NCI-H1417 (cell line): ENCODE measurements at places on chromosomes 3 and 15.

- DNase-seq: no peak
These were observed 24.9 kb downstream of the ZXDC start for GRCh38 chr3:126450744-126451143.

DNA sequence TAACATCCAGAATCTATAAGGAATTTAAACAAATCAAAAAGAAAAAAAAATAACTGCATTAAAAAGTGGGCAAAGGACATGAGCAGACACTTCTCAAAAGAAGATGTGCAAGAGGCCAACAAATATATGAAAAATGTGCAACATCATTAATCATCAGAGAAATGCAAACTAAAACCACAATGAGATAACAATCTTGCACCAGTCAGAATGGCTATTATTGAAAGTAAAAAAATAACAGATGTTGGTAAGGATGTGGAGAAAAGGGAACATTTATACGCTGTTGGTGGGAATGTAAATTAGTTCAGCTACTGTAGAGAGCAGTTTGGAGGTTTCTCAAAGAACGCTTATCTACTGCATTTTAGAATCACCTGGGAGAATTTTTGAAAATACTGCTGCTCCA lies 186.1 kb downstream of the OTOL1 start:
- no peak for DNase-seq

DNA sequence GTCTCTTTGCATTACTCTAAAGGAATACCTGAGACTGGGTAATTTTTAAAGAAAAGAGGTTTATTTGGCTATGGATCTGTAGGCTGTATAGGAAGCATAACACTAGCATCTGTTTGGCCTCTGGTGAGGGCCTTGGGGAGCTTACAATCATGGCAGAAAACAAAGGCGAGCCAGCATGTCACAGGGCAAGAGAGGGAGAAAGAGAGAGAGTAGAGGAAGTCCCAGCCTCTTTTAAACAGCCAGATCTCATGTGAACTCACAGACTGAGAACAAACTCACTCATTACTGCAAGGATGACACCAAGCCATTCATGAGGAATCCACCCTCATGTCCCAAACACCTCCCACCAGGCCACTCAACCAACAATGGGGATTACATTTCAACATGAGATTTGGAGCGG lies 974.6 kb downstream of the FHIT start:
- DNase-seq: no peak

DNA sequence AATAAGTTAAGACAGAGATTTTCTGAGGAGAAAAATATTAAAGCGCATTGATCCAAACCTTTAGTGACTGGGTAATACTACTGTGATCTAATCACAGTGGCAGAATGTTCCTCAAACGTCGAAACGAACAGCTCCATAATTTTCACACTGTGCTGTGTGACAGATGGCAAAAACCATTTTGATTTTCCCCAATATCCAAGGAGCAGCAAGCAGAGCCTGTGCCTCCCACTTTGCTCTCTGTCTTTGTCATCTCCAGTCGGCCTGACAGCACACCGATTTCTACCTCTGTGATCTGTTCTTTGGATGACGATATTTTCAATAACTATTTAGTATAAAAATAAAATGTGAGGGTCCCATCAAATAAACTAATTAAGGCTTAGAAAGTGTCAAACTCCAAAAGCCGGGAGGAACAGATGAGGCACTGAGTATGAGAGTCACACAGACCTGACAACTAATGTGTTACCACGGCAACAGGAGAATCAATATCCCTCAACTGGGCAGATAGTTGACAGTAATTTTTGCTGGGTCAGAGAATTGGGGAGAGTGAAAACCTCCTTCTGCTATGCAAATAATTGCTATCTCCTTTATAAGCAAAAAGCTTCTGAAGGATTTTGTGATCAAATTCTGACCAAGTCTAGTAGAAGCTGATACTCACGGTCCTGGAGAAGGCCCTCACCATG lies 489.1 kb upstream of the CFAP20DC start:
- no peak for DNase-seq

DNA sequence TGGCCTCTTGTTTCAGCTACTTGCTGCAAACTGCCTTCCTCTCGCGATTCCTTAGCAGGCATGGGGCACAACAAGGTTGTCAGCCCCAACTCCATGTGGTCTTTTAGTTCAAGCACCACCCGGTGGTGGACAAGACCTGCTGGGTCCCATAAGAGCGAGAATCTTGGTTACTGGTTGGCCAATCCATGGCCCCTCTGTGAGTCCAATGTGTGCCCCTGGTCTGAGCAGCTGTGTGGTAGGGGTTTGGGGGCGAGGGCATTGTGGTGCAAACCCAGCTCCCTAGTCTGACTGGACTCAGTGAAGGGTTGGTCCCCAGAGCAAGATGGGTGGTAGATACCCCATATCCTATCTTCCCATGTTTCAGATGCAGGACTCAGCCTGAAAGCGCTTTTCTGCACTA lies 48.8 kb downstream of the MESD start:
- DNase-seq: no peak

GRCh38 chr3:50278123-50278879 lies 586 bp upstream of the LSMEM2 start:
- no peak for DNase-seq

- DNase-seq: no peak
These were observed 31.0 kb downstream of the ESYT3 start for GRCh38 chr3:138465451-138465850.

DNA sequence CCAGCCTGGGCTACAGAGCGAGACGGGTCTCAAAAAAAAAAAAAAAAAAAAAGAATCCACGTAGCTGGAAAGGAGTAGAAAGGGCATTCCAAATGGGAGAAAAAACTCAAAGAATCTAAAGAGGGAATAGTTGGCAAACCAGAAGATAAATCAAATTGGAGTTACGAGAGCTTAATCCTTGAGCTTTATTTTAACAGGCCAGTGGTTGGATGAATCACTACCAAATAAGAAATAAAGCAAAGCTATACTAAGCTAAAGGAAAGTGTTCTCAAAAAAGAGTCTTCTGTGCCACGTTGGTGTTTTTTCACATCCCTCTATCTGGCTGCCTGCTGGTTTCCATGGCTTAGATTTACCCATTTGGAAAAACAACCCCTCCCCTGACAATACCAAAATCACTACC lies 14.0 kb downstream of the VGLL4 start:
- DNase-seq: no peak

DNA sequence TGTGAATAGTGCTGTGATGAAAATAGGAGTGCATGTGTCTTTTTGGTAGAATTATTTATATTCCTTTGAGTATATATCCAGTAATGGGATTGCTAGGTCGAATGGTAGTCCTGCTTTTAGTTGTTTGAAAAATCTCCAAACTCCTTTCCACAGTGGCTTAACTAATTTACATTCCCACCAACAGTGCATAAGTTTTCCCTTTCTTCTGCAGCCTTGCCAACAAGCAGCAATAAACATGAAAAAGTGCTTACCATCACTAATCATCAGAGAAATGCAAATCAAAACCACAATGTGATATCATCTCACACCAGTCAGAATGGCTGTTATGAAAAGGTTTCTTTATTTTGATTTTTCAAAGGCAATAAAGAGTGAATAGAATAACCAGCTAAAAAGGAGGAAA lies 1105.9 kb downstream of the NAALADL2 start:
- no peak for DNase-seq

DNA sequence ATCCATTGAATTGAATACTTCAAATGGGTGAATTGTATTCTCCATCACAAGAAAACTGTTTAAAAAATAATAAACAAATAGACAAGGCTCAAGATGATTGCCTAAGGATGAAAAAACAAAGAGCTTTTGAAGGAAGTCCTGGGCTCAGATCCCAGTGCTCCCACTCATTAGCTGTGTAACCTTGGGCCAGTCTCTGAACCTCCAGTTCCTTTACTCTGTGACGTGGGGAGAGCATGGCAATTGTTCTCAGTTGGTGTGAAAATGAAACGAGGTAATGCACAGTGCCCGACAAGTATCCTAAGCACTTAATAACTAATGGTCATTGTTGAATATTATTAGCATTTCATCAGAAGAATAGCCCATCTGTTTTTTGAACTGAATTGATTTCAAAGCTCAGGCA lies 40.7 kb downstream of the TNIK start:
- no peak for DNase-seq

DNA sequence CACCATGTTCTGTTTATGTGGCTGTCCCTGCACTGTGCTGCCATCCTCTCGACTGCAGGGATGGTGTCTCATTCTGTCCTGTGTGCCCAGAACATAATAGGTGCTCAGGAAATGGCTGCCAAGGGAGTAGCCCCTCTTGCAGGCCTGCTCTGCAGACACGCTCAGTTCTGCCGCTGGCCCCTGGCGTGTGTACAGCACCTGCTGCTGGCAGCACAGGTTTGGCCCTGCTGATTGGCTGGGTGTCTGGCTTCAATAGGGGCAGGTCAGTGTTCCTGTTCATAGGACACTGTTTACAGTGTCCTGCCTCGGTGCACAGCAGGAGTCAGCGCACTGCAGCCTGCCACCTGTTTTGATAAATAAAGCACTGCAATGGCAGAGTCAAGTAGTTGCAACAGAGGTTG lies 146.9 kb downstream of the DNAJB8 start:
- DNase-seq: no peak

DNA sequence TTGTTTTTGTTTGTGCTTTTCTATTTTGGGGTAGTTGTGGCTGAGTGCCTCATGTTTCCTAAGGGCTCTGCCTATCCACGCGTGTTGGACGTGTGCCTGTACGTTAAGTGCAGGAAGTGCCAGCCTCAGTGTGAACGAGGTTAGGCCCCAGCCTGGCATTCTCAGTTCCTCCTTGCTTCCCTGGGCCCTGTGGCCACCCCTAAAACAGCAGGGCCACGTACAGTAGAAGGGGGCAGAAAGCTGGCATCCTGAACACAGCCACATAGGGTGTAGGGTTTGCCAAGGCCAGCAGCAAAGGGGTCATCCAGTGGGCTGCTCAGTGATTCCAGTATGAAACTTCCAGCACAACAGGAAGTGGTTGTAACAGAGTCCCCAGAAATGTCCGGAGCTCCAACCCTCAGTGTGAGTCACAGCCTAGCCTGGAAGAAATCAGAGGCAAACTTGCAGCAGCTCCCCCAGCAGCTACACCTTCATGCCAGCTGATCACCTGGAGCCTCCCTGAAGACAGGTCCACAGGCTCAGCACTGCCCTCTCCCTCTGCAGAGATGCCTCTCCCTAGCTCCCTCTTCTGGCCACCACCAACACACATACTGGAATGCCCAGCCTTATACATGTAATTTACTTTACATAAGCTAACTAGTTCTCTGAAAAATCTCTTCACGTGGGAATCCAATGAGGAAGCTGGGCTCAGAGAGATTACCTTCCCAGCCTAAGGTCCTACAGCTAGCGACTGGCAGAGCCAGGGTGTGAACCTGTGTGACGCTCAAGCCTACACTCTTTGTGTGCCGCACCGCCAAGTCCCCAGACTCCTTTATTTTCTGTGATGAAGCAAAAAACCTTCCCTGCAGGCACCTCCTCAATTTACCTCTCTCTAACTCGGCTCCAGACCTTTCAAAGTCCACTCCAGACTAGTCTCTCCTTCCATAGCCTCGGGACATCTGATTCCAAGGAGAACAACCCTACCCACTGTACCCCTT lies 26.6 kb downstream of the ILDR1 start:
- DNase-seq: peak; percentile 14

DNA sequence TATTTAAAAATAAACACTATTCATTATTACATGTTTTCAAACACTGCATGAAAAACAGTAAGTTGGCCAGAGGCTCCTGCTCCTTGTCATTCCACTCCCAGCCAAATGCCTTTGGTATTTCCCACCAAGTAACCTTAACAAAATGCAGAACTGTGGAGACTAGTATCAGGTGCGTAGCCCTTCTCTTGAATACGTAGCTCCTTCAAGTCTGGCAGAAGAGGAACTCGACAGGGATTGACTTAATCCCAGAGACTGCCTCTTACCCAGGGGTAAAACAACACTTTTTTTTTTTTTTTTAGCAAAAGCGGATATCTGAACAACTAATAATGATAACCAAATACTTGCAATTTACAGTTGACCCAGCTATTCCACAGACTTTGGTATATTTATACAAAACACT lies 738 bp downstream of the COMMD2 start:
- no peak for DNase-seq

DNA sequence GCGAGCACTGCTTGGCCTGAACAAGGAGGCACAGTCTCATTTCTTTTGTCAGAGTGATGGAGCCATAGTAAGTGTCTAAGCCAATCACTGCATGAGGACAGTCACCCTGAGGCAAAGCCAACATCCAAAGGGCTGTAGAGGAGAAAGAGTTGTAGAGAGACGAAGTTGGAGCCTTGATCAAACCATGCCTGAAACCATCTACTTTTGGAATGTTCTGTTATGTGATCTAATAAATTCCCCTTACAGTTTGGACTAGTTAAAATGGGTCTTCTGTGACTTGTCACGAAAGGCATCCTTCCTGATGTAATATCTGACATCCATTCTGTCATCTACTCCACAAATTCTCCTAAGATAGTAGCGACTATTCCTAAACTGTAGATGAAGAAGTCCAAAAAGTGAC lies 128.3 kb downstream of the FBLN2 start:
- DNase-seq: no peak

- no peak for DNase-seq
These were observed 56.0 kb upstream of the FLNB start for GRCh38 chr3:57952208-57952631.

- DNase-seq: no peak
These were observed 122.9 kb downstream of the RFTN1 start for GRCh38 chr3:16390581-16390980.

GRCh38 chr15:62766599-62766998 lies 275.9 kb upstream of the TPM1 start:
- DNase-seq: no peak

DNA sequence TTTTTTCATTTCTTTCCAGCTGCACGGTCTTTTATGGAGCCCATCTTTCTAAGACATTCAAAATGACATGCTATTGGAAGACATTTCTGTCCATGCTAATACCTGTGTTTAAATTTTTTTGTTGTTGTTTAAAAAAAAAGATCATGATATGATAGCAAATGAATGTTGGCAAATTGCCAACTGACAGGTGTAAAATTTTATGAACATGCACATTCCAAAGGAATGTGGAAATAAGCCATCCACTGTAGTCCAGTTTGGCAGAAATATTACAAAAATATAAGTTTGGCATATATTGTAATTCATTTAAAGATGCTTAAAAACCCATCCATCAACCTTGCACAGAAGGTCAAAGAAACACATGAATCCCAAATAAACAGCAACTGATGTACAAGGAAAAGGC lies 75.6 kb upstream of the WNT5A start:
- DNase-seq: no peak

DNA sequence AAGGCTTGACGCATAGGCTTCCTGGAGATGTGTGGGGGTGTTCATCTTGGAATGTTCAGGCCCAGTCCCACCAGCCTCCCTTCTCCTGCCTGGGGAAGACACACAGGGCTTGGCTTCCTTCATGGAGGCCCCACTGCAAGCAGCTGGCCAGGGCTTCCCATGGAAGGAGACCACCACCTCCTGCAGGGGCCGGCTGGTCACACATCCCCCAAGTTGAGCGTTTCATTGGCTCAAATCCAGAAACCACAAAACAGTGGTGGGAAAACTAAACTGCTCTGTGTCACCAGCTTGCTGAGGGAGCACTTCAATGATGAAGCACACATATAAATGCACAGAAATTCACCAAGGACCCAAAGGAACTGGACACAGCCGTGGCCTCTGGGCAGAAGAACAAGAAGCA lies 8.3 kb downstream of the IQSEC1 start:
- no peak for DNase-seq

- no peak for DNase-seq
These were observed 31.4 kb upstream of the LSAMP start for GRCh38 chr3:116476691-116477090.

- no peak for DNase-seq
These were observed 92.8 kb downstream of the OCA2 start for GRCh38 chr15:28006116-28006905.

GRCh38 chr3:56970461-56970879 lies 90.0 kb upstream of the SPATA12 start:
- DNase-seq: peak; percentile 23

GRCh38 chr15:88029696-88030095 lies 226.8 kb downstream of the NTRK3 start:
- no peak for DNase-seq
